Right renal pelvis (tissue), 4 donors: ENCODE measurements at places on chromosomes 11 and 22. TPM values are rescaled to one million over a fixed set of nuclear protein-coding genes. Genes with fewer than 3 reads are reported as not detected.

Gene OR8D1
- not detected for polyA plus RNA-seq

GRCh38 chr11:84140386-84141169, 854.4 kb upstream of the CCDC90B start:
- no peak for DNase-seq

DNA sequence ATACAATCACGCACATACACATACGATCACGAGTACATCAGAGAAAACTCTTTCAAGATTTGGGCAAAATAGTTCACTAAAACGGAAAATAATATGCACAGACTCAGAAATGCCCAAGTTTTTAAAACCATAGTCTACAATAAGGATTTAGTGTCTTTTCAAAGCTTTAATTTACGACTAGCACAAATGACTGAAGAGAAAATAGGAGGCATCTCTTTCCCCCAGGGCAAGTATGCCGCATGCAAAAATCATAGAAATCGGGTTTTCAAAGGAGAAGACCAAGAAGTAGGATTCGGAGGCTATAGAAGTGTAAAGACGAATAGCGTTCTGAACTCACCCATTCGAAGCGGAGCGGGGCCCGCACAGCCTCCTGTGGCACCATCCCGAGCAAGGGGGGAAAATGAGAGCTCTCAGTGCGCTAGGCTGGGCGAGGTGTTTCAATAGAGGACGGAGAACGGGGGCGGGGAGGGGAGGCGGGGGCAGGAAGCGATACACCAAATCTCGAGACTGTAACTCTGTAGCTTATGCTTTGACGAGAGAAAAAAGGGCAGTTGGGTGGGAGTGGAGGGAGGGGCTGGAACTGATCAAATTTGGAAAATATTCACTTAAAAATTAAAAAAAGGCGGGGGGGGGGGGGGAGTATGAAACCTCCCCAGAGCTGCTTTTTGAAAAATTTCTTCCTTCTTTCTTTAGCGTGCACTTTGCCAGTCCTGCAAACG, 15.8 kb downstream of the BLID start:
- DNase-seq, result peak; percentile 27

DNA sequence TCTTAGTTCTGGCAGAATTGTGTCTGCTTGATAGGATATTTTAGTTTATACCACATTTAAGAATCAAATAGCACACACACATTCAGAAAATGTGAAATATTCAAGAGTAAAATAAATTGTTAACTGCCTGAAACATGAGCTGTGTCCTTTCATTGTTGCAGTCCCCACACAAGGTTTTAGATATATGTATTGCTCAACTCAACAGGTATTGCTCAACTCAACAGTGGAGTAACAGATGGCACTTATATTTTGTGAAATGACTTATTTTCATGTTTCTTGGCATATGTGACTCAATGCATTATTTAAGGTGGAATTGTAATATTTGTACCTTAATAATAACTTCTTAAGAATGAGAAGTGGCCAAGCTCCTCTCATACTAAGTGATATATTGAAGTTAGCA, 760.3 kb downstream of the CNTN5 start:
- DNase-seq, result no peak

Gene RASSF10
- polyA plus RNA-seq, result 19.2 TPM

Gene DGAT2
- polyA plus RNA-seq, result 3.5 TPM

DNA sequence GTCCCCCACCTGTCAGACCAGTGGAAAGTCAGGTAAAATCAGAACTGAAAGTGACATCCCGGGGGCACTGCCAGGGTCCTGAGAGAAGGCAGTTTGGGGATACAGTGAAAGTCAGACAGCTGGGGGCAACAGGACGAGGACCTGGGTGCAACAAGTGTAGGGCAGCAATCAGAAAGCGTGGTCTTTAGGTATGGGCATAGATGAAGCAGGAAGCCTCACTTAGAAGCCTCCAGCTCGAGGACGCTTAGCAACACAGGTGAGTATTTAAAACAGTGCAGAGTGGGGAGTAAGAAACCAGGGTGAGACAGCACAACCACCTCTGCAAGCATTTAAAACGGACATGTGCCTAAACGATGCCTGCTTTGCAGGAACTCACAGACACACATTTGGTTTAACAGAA, 64.6 kb upstream of the POU2AF1 start:
- no peak for DNase-seq

DNA sequence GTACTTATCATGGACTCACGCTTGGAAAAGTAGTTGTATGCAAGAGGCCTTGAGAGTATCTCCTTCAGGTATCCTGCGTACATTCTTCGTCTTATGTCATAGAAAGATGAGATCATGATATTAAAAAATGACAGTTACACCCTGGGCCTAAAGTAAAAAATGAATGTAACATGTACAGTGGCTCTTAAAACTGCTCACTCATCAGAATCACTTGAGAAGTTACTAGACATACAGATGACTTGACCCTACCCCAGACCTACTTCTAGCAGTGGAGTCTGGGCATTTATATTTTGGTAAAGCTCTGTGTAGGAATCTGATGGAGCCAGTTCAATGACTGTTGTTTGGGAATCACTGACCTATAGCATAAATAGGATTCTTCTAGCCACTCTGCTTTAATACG, 54.5 kb downstream of the PPME1 start:
- no peak for DNase-seq

DNA sequence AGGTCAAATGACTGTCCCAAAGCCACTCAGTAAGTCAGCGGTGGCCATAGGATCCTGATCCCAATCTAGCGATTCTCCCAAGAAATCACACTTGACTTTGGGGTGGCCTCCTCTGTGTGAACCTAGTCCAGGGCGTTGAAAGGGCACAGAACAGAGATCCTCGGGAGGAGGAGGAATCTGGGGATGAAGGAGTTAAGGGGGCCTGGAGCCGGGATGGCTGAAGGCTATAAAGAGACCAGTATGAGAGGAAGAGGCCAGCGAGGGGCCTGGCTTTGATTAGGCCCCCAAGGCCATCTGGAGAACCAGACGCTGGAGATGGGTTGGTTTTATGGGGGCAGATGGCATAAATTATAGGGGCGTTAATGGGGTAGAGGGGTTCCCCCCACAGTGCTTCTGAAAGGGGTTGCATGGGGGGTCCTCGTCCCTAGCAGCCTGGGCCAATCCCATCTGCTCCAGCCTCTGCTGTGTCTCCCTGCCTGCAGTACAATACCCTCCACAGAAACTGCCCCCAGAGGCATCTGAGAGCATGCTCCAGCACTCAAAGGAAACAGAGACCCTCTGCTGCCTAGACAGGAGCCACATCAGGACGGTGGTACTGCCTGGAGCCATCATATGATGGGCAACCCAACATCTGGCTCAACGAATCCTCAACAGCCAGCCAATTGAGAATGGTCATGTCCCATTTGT, 35.2 kb upstream of the TRIM29 start:
- DNase-seq, result no peak

DNA sequence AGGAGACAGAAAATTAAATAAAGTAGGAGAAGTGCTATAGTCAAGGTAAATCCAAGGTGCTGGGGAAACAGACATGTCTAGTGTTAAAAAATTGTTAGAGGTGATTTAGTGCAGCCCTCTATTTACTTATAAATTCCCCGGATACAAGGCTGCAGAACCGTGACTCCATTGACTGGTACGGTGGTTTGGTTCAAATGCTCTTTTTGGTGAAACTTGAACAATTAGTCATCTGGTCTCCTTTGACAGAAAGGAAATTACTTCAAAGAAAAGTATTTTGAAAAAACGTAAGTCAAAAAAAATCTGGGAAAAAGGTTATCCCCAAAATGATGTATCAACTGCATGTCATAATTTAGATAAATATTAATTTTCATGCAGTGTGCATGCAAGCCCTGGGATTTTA, 399.2 kb downstream of the CNTN5 start:
- no peak for DNase-seq

GRCh38 chr11:128045094-128045725, 542.1 kb downstream of the ETS1 start:
- no peak for DNase-seq

GRCh38 chr11:72972496-72973128, 158.4 kb downstream of the ATG16L2 start:
- DNase-seq, result no peak

Gene CCDC73
- polyA plus RNA-seq, result 0.36 TPM

Gene PDGFD
- 32.9 TPM for polyA plus RNA-seq

- no peak for DNase-seq
Measured at GRCh38 chr22:44117746-44118145, 63.0 kb upstream of the PARVG start.

DNA sequence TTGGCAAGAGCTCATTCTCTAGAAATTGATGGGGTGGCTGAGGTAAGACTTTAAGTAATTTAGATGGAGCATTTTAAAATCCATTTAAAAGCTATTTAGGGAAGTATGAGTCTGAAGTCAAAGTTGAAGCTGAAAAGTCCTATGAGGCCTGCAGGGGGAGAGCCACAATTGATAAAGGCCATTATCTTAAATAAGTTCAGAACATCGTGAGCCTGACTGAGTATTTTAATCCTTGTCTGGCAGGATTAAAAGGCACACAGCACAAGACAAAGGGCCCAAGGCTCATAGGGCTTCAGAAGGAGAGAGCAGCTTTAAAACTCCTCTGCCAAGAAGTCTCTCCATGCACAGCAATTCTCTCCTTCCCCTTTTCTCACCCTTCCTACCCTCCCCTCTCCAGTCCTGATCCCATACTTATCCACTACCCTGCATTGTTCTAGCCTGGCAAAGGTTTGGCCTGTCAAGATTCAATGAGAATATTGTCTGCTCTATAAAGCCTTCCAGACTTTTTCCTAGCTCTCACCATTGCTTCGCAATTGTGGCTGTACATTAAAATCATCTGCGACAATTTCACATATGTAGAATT, 1312.9 kb downstream of the FAM181B start:
- no peak for DNase-seq

Gene CEND1
- polyA plus RNA-seq, result 0.63 TPM

DNA sequence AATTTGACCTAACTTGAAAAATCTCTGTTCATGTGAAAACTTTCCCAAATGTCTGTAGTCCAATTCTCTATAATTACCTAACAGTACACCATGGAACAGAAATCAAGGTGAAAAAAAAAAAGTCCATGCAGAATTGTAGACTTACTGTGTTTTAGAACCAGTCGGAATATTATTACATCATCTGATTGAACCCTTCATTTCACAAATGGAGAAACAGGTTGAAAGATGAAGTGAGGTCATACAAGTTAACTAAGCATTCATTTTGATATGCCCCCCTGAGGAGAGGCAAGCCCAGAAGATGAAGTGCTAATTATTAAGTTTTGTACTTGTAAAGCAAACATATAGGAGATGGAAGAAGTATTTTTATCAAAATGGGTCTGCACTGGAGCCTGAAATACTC, 179.4 kb downstream of the WNT11 start:
- no peak for DNase-seq

Gene RBM4B
- polyA plus RNA-seq, result 67.7 TPM

- no peak for DNase-seq
Measured at GRCh38 chr11:131411636-131412035, 41.2 kb downstream of the NTM start.

GRCh38 chr22:24001314-24001713, 3.9 kb downstream of the GSTT4 start:
- DNase-seq, result no peak

Gene SLC22A25
- polyA plus RNA-seq, result not detected

Gene MEN1
- 46.6 TPM for polyA plus RNA-seq

- no peak for DNase-seq
Measured at GRCh38 chr22:29200901-29201300, 4.8 kb upstream of the EMID1 start.

Gene TFIP11
- polyA plus RNA-seq, result 42.2 TPM

DNA sequence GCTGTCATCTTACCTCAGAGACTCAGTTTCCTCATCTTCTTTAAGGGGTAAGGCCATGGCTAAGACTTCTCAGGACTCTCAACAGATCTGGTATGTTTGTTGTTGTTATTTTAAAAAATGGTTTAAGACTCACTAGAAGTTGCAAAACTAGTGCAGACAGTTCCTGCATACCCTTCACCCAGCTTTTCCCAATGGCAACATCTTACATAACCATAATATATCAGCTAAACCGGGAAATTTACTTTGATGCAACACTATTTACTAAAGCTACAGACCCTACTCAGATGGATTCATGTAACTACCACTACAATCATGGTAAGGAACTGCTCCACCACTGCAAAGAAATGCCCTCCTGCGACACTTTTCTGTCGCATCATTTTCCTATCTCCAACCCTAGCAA, 20.4 kb downstream of the LGR4 start:
- DNase-seq, result no peak

Gene OR52M1
- not detected for polyA plus RNA-seq

GRCh38 chr22:43854121-43854785, 8.1 kb downstream of the SULT4A1 start:
- no peak for DNase-seq

- no peak for DNase-seq
Measured at GRCh38 chr11:57935402-57936049, 88.2 kb upstream of the OR9Q1 start.

GRCh38 chr11:120471131-120471530, 40.4 kb upstream of the GRIK4 start:
- no peak for DNase-seq

Gene TCN1
- polyA plus RNA-seq, result not detected

DNA sequence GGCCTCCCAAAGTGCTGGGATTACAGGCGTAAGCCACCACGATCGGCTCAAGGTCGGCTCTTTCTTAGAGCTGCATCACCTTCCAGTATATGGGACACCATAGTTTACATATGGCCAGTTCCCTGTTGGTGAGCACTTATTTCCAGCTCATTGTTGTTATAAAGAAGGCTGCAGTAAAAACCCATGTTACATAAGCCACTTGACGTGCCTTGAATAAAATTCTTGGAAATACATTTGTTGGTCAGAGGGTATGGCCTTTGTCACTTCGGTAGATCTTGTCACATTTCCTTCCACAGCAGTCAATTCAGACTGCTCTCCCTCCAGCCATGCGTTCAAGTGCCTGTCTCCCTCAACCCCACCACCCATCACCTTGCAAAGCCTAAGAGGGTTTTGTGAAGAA, 92.9 kb downstream of the PRR5L start:
- DNase-seq, result no peak

DNA sequence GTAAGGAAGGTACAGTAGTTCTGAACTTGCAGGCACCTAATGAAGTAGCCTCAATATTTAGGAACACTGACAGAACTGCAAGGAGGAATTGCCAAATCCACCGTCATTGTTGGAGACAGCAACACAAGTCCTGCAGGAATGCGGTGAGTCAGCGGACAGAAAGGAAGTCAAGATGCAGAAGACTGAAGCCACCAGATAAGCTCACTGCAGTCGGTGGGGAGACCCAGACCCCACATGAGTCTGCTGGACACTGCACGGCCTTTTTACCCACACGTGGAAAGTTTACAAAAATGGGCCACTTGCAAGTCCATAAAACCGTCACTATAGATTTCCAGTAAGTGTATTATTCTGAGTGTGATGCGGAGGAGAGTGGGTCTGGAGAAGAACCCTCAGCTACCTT, 1471.6 kb downstream of the TBC1D22A start:
- no peak for DNase-seq

DNA sequence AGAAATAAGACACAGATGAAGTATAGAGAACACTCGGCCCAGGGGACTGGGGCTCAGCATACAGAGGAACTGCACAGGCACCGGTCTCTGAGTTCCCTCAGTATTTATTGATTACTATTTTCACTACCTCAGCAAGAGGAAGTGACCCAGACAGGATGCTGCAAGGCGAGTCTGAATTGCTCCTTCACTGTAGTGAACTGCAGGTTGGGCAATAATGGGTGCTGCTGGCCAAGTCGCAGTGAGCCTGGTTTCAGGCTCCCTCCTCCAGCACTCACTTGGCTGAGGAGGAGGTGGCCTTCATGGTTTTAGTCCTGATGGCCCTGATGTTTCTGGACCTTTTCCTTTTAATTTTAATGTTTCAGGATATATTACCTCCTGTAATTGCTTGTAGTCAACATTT, 10.4 kb downstream of the OR52K2 start:
- no peak for DNase-seq
